Iris pigment epithelial cell (primary cell): ENCODE measurements at places on chromosomes 7 and 10.

GRCh38 chr10:88389456-88389855 lies 193.7 kb downstream of the RNLS start:
- DNase-seq = peak; percentile 67

GRCh38 chr10:30285970-30286369 lies 63.1 kb downstream of the MTPAP start:
- no peak for DNase-seq

- DNase-seq = no peak
Observed at GRCh38 chr10:23978317-23978716, 230.6 kb upstream of the KIAA1217 start.

DNA sequence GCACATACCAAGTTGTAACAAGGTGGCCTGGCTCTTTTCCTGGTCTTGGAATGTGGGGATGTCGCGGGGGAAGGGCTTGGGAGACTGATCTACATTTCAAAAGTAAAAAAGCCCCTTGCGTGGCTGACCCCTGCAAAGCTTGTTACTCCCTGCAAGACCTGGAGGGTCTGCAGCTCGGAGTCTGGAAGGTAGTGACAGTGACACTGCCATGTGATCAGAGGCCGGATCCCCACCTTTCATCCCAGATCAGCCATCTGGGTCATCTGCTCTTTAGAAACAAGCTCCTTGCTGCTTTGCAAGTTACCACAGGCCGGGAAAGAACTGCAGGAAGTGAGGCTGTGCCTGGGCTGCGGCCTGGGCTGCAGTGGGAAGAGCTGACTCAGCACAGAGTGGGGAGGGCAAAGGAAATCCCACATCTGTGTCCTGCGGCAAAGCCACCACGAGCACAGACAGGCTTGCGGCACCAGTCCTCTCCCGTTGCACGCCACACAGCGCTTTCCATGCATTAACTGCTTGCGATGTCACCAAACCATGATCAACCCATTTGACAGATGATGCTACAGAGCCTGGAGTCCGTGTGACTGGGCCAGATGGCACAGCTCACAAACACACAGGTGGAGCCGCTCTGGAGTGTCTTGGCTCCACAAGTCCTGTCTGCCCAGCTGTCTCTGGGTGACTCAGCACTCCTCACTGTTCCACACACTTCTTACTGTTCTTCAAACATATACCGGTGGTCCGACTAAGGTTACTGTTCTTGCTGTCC lies 97.7 kb downstream of the SH3PXD2A start:
- peak; percentile 80 for DNase-seq

DNA sequence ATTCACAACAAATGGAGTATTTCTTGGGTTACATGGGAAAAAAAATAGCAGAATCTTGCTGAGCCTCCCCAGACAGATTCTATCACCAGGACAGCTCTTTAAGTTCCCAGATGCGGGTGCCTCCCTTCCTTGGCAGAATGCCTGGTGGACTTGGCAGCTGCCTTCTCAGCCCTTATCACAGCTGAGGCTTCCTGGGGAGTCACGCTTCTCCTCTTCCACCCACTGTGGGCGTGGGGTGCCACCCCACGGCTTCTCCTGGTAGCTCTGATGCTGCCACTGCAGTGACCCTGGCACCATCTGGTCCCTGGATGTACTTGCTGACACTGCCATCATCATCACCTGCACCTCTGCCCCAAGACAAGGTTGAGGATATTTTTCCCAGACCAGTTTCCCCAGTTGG lies 16.2 kb upstream of the NME8 start:
- DNase-seq = peak; percentile 6

GRCh38 chr10:55740110-55740509 lies 620.9 kb downstream of the ZWINT start:
- no peak for DNase-seq

DNA sequence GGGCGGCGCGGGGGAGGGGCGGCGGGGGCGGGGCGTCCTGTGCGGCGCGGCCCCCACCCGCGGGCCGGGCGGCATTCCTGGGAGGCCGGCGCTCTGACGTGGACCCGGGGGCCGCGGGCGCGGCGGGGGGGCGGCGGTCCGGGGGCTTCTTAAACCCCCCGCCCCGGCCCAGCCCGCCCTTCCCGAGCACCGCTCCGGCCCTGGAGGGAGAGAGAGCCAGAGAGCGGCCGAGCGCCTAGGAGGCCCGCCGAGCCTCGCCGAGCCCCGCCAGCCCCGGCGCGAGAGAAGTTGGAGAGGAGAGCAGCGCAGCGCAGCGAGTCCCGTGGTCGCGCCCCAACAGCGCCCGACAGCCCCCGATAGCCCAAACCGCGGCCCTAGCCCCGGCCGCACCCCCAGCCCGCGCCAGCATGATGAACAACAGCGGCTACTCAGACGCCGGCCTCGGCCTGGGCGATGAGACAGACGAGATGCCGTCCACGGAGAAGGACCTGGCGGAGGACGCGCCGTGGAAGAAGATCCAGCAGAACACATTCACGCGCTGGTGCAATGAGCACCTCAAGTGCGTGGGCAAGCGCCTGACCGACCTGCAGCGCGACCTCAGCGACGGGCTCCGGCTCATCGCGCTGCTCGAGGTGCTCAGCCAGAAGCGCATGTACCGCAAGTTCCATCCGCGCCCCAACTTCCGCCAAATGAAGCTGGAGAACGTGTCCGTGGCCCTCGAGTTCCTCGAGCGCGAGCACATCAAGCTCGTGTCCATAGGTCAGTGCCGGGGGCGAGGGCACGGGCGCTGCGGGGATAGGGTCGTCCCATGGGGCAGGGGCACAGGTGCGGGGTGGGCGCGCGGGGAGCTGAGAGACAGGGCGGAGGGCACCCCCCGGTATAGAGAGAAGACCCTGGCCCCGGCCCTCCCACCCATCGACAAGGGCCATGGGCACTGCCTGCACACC lies at the start of gene FLNC:
Gene FLNC (plus strand): TSS at position 176 of the 947 bp plus-strand sequence. CDS start 232 bp downstream, at position 408.
- DNase-seq = peak; percentile 78

- no peak for DNase-seq
Observed at GRCh38 chr10:70537398-70538194, 59.0 kb downstream of the PALD1 start.

DNA sequence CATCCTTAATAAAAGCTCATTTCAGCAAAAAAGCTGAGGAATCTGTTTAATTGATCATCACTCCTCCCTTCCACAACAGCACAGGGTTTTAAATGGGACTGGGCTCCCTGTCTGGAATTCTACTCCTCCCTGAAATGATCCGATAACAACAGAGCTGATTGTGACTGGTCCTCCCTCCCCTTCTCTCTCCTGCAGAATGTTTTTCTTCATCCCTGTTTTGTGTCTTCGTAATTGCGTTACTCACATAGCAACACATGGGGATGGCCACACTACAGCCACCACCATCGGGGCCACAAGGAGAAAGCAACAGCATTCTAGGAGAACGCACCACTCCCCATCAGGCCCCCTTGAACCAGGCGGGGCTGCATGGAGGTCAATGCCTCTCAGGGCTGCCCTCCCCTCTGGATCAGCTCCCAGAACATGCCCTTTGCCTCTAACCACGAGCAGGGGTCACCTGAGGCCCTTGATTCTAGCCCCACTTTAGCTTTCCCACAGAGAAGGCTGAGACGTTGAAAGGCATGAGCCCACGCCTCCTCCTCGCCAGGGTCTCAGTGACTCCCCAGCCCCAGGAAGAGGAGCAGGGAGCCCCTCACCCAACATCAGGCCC lies 152.6 kb downstream of the PLXNA4 start:
- DNase-seq = no peak

DNA sequence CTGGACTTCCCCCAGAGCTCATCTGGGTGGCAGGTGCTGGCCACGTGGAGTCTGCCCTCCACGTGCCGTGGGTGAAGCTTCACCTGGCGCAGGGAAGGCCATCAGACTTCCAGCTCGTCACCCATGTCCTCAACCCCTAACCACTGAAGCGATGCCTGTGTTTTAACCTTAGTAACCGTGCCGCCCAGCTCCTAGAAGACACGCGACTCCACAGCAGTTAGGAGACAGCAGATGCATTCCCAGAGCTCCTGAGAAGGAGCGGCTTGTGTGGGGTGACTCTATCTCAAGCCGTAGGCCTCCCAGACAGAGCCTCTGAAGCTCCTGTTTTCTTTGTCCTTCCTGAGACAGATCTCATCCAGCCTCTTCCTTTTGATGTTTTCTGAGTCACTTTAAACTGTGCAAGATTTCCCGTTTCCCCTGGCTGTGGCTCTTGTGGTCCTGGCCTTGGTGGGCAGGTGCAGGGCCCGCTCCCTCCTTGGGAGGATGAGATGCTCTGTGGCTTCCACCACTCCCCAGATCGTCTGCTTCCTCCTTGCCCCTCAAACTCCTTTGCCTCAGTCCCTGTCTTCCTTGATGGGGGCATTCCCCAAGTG lies 41.4 kb upstream of the AP5Z1 start:
- DNase-seq = no peak

DNA sequence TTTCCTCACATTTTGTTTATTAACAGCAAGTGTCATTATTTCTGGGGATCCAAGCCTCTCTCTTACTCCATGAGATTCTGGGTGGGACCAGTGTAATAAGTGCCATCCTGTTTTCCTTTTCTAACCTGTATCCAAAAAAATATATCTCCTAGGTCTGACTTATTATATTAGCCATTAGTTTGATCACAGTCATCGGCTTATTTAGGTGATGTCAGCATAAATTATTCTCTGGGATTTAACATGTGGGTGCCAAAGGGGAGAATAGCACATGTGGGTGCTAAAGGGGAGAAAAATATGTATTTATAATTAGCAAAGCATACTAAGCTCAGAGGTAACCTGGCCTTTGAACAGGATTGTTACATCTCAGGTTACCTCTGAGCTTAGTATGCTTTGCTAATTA lies 293.8 kb upstream of the SEMA3D start:
- DNase-seq = no peak

DNA sequence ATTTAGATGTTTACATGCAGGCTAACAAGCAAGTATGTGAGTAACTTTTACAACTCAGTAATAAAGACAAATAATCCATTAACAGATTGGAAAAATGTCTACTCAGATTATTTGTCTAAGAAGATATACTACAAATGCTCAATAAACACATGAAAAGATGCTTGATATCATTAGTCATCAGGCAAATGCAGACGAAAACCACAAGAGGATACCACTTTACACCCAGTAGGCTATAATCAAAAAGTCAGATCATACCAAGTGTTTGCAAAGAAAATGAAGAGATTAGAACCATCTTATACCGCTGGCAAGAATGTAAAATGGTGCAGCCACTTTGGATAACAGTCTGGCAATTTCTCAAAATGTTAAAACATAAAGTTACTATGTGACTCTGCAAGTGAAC lies 84.1 kb downstream of the MALSU1 start:
- peak; percentile 79 for DNase-seq

- peak; percentile 86 for DNase-seq
Observed at GRCh38 chr7:134462337-134462925, 3.5 kb upstream of the AKR1B1 start.

DNA sequence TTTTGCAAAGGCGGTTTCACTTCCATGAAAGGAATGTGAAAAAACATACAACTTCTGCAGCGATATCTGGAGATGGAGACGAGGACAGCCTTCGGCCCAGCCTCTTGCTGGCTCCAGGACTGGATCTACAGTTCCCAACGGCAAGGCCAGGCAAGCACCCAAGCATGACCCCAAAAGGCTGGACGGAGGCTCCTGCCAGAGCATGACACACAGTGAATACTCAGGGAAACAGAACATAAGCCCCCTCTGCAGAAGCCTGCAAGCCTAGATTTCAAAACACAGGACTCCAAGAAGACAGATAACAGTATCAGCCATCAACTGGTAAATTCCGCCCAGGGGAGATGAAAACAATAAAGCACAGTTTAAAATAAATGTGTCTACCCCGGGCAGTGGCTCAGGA lies 3.3 kb upstream of the LRRC27 start:
- DNase-seq = no peak

DNA sequence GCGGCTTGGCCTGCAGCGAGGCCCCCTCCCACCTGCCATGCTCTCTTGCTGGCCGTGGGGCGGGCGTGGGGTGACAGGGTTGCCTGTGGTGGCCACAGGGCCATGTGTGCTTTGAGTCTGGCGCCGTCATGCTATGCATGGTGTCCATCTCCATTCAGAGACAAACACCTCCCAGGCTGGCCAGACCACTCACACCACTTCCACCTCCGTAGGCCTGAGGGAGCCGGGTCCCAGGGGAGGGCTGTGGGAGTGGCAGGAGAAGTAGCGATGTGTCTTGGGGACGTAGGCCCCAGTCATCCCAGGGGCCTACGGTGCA lies 65.5 kb downstream of the DNAJB6 start:
- no peak for DNase-seq

DNA sequence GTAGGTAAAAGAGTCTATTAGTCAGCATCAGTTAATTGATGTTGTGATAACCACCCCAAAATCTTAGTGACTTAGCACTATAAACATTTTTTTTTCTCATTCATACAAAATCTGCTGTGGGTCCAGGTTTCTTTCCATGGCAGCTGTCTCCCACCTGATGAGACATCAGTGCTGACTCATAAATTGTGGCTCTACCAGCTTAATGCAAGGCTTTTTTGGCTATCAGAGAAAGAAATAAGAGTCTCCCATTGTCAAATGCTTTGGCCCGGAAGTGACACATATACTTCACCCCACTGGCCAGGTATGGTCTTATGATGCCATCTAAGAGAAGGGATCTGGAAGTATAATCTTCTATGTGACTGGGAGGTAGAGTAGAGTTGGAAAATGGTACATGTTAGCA lies 14.5 kb downstream of the DNAJB9 start:
- no peak for DNase-seq

- no peak for DNase-seq
Observed at GRCh38 chr7:91566402-91566732, 302.1 kb downstream of the FZD1 start.

- DNase-seq = no peak
Observed at GRCh38 chr10:1300218-1300617, 244.0 kb downstream of the WDR37 start.

GRCh38 chr7:105046414-105046813 lies 32.4 kb downstream of the KMT2E start:
- peak; percentile 67 for DNase-seq

DNA sequence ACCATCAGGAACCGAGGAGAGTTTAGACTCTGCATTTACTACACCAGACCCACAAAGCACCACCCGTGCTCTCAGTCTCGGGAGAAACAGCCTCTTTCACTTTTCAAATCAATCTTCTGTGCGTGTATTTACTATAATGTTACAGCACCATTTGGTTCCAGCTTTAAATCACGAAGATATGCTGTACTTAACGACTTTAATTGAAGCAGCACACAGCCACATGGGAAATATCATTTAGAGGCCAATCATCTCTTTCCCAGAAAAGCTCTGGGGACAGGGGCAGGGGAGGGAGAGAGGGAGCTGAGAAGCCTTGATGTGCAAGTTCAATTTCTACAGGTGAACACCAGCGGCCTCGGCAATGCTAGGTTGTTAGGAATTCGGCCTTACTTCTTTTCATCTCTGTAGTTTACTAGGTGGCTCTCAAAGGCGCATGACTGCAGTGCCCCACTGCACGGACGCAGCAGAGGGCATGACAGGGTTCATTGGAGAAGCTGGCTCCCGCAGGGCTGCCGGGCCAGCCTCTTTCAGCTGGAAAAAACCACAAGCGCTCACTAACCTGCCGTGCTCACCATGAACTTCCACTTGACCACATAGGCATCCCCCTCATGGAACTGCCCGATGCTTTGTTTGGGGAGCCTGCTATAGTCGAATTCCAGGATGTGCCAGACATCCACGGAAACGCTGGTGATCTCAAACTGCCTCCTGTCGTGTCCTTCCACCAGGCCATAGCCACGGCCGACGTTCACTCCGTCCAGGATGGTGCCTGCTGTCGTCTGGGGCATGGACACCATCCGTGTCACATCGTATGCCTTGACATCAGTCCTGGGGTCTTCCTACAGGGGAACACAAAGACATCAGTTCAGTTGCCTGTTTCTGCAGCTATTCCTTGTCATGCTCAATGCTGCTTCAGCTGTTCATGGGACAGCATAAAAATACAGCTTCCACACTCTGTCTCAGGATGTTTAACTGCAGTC lies 154.5 kb downstream of the SVIL start:
- DNase-seq = no peak
